Activated gamma-delta T cell treated with Interleukin-2 at 50 U/mL for 16 hours (primary cell): ENCODE measurements at places on chromosomes 6 and 20.

DNA sequence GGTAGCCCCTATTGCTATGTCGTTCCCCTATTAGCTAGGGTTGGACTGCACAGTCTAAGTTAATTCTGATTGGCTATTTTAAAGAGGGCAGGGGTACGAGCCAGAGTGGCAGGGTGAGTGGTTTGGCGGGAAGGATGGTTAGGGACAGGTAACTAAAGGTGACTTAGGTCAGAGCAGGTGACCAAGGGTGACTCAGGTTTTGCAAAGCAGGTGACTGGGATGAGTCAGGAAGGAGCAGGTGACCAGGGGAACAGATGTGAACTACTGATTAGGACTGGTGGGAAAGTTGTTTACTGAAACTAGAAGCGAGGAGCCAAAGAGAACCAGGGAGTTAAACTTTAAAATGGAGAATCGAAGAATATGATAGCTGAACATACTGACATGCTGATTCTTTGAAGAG is 295.2 kb downstream of the GJA1 start:
- DNase-seq, result no peak

- DNase-seq, result peak; percentile 60
These were observed 10.1 kb downstream of the EZR start for GRCh38 chr6:158808941-158809678.

DNA sequence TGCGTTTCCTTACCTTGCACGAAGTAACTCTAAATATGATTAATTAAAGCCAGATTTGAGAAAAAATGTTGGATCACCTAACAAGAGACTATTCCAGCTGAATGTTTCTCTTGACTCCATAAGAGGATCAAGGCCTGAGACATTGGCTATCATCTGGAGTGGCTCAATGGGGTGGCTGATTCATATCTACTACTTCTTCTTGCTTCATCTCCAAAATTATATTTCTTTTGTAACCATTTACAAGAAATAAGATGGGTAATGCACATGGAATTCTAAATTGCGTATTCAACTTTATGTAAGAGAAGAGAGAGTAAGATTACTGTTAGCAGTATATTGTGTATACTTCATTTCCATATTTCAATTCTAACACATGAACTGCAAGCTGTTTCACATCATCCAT is 819.0 kb upstream of the EYS start:
- no peak for DNase-seq

GRCh38 chr6:21588481-21589351 is 4.8 kb upstream of the SOX4 start:
- DNase-seq, result peak; percentile 18

DNA sequence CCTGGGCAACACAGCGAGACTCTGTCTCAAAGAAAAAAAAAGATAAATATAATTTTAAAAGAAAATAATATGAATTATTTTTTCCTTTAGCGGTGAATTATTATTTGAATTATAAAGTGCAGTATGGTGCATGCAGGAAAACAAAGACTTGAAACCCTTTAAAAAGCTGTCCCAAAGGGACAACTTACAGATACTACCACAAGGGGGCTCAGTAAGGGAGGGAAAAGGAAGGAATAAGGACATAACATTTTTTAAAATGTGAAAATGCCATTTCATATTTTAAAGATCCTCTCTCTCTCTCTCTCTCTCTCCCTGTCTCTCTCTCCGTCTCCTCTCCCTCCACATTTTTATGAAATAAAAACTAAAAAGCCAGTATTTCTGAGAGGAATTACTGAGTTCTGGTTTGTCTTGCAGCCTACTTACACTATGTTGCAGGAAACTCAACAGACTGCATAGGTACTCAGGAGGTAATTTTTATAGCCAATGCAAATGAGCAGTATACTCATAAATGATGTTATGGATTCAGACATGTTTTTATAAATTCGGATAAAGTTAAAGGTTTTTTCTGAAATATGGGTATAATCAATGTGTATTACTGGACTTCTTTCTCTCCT is 455.0 kb upstream of the GJE1 start:
- DNase-seq, result no peak

DNA sequence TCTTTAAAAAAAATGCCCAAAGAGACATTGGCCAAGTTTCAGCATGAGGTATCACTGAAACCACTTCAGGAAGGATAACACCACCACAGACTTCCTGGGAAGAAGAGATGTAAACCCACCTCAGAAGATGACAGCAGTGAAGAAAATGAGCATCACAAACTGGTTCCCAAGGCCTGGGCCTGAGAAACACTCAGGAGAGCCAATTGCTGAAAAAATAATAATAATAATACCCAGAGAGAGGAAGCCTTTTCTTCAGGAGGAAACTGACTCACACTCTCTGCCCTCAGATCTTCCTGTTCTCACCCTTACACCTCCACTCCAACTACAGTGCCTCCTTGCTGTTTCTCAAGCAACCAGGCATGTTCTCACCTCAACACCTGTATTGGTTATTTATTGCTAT is 68.1 kb upstream of the MAFB start:
- DNase-seq, result peak; percentile 5

DNA sequence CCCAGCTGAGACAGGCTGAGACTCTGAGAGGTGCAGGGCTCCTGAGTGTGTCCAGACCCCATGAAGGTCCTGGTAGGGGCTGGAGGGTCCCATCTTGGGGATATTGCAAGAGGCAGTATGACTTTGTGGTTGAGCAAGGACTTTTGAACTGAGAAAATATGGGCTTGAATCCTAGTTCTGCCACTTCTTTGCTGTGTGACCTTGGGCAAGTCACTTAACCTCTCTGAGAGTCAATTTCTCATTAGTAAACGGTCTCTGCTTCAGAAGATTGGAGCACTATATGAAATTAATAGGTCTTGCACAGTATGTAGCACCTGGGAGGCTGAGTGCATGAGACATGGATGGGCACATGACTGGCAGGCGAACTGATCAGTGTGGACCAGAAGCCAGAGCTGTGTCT is 42.7 kb downstream of the TFEB start:
- no peak for DNase-seq

DNA sequence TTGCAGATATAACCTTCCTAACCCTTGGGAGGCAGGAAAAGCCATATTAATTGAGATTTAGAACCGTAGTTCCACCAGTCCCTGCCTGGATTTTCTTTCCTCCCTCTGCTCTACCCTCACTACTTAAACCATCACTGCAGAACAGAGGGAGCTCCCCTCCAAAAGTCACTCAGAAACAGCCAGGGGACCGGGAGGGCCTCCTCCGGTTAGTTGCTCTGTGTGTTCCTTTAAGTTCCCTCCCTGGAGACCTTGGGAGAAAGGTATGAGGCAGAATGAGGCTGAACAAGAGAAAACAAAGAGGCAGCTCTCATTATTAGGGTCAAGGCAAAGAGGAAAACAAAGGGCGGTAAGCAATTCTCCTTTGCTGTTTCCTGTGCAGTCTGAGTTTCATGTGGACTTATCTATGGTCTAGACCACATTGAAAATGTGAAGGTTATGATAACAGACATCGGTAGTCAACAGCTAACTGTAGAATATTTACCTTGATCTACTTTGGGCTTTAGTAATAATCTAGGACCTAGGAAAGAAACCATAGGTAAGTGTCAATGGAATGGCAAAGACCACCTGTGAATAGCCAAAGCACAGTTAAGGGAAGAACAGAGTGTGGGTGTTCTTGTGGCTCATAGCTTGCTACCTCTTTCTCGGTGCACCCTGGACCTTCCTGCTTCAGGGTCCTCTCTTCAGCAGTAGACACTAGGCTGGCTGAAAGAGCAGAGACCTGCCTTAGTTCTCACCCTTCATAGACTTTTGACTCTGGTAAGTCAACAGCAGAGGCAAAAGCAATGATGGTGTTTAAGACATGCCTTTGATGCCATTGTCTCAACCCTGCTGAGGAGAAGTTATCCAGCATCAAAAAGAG is 250.9 kb upstream of the CITED2 start:
- DNase-seq, result no peak

DNA sequence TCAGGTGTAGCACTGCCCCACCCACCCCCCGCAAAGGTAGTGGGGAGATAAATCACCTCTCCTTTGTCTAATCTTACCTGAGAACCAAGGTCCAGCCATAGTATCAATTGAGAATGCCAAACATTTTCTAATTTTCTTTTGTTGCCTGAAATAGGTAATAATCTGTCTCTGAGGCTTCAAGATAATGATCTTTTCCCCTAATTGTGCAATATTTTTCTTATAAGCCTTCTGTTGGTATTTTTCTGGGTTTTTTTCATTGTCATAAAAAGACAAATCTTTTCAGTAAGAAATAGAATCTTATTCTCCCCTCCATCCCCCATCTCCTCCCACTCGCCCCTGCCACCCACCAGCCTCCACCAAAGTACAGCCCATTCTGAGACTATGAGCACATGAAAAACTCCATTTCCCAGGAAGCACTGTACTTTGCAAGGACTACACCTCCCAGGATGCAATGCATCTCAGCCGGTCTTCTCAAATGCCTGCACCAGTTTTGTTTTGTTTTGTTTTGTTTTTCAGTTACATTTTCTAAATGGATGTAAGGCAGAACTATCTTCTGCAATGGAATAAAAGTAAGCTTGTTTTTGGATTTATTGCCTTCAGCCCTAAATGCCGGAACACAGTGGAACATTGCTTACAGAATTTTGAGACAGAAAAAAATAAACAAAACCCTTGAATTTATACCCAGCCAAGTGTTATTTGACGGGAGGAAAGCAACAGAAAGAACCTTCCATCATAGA is 268.0 kb downstream of the TFAP2A start:
- DNase-seq, result no peak

DNA sequence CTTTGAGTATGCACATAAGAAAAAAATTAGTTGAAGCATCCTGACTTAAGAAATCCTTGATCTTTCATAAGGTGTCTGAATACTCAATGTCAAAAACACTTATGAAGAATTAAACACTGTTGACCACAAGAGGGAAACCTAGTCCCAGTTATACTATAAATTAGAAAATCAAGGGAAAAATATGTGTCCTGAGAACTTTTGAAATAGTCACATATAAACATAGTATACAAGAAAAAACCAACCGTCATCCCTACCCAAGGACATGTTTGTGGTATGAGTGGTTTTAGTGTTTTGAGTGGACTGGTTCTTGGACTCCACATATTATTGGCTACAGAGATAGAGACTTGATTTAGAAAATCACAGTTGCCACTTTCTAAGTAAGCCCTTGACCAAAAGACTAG is 7.6 kb upstream of the HLA-DRA start:
- DNase-seq, result no peak

DNA sequence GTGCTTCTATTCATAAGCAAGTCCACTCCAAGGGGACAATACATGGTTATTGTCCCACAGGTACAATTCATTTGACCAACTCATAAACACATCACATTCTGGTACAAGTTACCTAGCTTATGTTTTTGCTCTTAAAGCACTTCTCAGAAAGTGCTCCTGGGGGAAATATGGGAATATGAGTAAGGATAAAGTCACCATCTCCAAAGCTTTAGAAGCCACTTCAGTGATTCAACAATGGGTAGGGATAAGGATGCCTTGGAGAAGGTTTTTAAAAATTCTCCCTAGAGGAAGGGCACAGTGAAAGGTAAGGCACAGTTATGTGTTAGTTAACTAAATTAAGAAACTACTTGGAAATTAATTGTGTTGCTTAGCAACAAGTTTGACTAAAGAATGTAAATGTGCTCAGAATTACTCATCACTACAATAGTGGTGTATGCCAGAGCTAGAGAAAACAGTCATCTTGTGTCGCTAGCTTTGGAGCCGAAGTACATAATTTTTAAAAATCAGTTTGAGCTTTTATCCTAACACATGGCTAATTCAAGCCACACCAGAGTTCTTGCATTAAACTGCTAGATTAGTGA is 39.5 kb upstream of the LAMP5 start:
- no peak for DNase-seq

GRCh38 chr6:44064089-44064947 is 62.9 kb downstream of the MRPL14 start:
- DNase-seq, result no peak

GRCh38 chr6:103231181-103231580 is 1628.5 kb downstream of the HACE1 start:
- DNase-seq, result no peak
